Osteoblast (primary cell): ENCODE measurements at places on chromosomes 4 and X. TPM values are rescaled to one million over a fixed set of nuclear protein-coding genes. Genes with fewer than 3 reads are reported as not detected.

The LETM1 gene
- 68.4 and 75.3 TPM in 2 replicates for total RNA-seq

The MAMLD1 gene
- 2.7 and 3.3 TPM in 2 replicates for total RNA-seq

The GAGE12E gene
- total RNA-seq: not detected in 2 replicates

The LONRF3 gene
- 0.36 and 0.59 TPM in 2 replicates for total RNA-seq

The EXOC1L gene
- not detected in 2 replicates for total RNA-seq

The GUF1 gene
- 14.1 and 18.5 TPM in 2 replicates for total RNA-seq

The SASH3 gene
- not detected in 2 replicates for total RNA-seq

The SPATA18 gene
- 30.8 and 41.3 TPM in 2 replicates for total RNA-seq

The SSX3 gene
- not detected in 2 replicates for total RNA-seq

The AMOT gene
- total RNA-seq: 3.2 and 5.1 TPM in 2 replicates

The MAOA gene
- 4.1 and 5.8 TPM in 2 replicates for total RNA-seq

The SRD5A3 gene
- total RNA-seq: 10.6 and 13.0 TPM in 2 replicates

The CFAP299 gene
- 1.5 and 2.5 TPM in 2 replicates for total RNA-seq

- no peak overlapping the region for H3K27ac ChIP-seq
- peaks cover 16% of the 10 kb centered on the region for H3K27me3 ChIP-seq
- no peak overlapping the region for H3K4me3 ChIP-seq
- no peak for DNase-seq
- no peaks in the 10 kb centered on the region for H3K36me3 ChIP-seq
- no peaks in the 10 kb centered on the region for H3K4me1 ChIP-seq
Measured at GRCh38 chrX:118983513-118983912, 9.1 kb downstream of the LONRF3 start.

GRCh38 chr4:135267148-135267865, 1065.7 kb upstream of the PABPC4L start:
- no peaks in the 10 kb centered on the region for H3K27me3 ChIP-seq
- H3K4me3 ChIP-seq: no peak overlapping the region
- no peaks in the 10 kb centered on the region for H3K36me3 ChIP-seq
- DNase-seq: no peak
- H3K27ac ChIP-seq: no peak overlapping the region

- H3K27ac ChIP-seq: no peak overlapping the region
- no peak overlapping the region for H3K4me3 ChIP-seq
- no peaks in the 10 kb centered on the region for H3K4me1 ChIP-seq
- H3K27me3 ChIP-seq: no peaks in the 10 kb centered on the region
Measured at GRCh38 chrX:130645955-130646583, 244.3 kb downstream of the RBMX2 start.

DNA sequence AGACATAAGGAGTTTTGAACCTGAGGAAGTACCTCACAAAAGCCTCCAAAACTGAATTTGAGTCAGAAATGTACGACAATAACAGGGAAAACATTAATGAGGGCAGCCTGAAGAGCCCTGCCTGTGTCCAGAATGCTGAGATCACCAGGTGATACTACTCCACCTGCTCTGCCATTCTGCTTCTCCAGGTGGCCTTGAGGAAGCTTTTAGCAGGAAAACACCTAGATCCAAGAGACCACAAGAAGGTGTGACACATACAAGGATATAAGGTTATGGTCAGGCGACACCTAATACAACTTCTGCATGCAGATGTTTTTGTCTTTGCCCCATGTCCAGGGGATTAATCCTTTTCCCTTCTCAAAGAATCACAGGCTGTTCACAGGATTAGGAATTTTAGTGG, 15.3 kb downstream of the SOWAHB start:
- H3K4me1 ChIP-seq: no peaks in the 10 kb centered on the region
- no peak overlapping the region for H3K27ac ChIP-seq
- no peaks in the 10 kb centered on the region for H3K36me3 ChIP-seq
- H3K27me3 ChIP-seq: no peaks in the 10 kb centered on the region
- no peak overlapping the region for H3K4me3 ChIP-seq

DNA sequence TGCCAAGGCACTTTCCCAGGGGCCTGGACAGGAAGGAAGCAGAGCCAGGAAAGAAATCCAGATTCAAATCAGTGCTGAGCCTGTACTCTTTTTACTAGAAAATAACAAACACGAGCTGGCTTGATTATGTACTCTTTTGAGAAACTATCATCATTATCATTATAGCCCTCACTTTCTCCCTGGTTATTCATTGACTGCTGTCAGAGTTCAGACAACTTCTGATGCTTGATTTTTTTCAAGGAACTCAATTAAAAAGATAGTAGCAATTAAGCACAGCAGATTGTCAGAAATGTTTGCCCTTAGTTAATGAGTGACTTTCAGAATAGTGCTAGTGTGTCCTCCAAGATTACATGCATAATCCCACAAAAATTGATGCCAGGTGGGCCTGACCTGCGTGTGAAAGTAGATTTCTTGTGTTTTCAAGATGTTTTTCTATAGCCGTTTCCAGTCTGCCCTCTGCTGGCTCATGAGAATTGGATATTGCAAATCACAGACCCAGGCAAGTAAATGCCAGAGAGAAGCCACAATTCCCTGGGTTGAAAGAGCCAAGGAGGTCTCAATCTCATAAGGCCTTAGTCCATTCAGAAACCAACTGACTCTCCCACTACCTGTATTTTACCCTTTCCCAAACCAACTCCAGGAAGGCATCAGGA, 14.3 kb upstream of the PNPLA4 start:
- no peak for DNase-seq
- no peaks in the 10 kb centered on the region for H3K27me3 ChIP-seq
- H3K36me3 ChIP-seq: no peaks in the 10 kb centered on the region
- no peak overlapping the region for H3K4me3 ChIP-seq

DNA sequence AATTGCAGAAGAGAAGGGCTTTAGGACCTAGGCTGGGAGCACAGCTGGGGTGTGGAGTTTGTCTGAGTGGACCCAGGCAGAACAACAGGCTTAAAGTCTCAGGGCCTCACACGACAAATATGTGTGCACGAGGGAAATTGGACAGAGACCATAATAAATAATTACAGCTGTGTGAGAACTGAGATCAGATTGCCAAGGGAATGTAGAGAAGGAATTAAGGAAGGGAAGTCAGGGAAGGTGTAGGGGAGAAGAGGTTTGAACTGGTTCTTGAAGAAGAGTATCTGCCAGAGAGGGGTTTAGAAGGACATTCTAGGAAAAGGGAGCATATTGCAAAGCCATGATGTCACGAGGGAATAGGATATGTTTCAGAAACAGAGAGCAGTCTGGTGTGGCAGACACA, 120.7 kb upstream of the TSPAN5 start:
- no peak overlapping the region for H3K4me3 ChIP-seq
- H3K4me1 ChIP-seq: peaks cover 6% of the 10 kb centered on the region
- no peak overlapping the region for H3K27ac ChIP-seq
- DNase-seq: no peak

GRCh38 chr4:170497112-170497511, 407.4 kb upstream of the AADAT start:
- H3K27me3 ChIP-seq: no peaks in the 10 kb centered on the region
- DNase-seq: no peak
- H3K4me3 ChIP-seq: peak overlapping the region; percentile 42
- no peaks in the 10 kb centered on the region for H3K36me3 ChIP-seq
- no peak overlapping the region for H3K27ac ChIP-seq

GRCh38 chr4:16264798-16265197, 38.5 kb upstream of the TAPT1 start:
- H3K27ac ChIP-seq: no peak overlapping the region
- no peak overlapping the region for H3K4me3 ChIP-seq
- DNase-seq: no peak
- H3K36me3 ChIP-seq: no peaks in the 10 kb centered on the region
- no peaks in the 10 kb centered on the region for H3K27me3 ChIP-seq
- H3K4me1 ChIP-seq: peaks cover 10% of the 10 kb centered on the region

- H3K4me1 ChIP-seq: peaks cover 19% of the 10 kb centered on the region
- no peaks in the 10 kb centered on the region for H3K27me3 ChIP-seq
- peak; percentile 63 for DNase-seq
- H3K27ac ChIP-seq: peak overlapping the region; percentile 78
- H3K36me3 ChIP-seq: no peaks in the 10 kb centered on the region
Measured at GRCh38 chr4:25914670-25915352, 791 bp downstream of the SMIM20 start.

- H3K36me3 ChIP-seq: no peaks in the 10 kb centered on the region
- H3K27me3 ChIP-seq: peaks cover 3% of the 10 kb centered on the region
- H3K4me3 ChIP-seq: no peak overlapping the region
- no peak for DNase-seq
- no peaks in the 10 kb centered on the region for H3K4me1 ChIP-seq
Measured at GRCh38 chrX:110066488-110067225, 63.7 kb downstream of the TMEM164 start.

DNA sequence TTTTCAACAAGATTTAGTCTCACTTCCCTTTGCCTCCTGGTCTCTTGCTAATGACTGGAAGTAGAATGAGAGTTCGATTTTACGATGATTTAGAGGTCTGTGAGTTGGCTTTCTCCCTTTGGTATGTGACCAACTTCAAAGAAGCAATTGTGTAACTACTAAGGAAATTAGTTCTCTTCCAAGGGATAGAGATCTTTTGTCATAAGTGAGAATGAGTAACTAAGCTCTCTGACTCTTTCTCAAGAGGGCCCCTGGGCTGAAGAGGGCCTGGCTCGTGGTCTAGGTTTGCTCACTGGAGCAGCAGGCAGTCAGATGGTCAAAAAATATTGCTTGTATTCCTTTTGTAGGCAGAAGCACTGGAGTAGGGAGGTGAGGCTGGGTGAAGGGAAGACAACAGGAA, 176.3 kb downstream of the ENOX2 start:
- peaks cover 9% of the 10 kb centered on the region for H3K4me1 ChIP-seq
- no peak overlapping the region for H3K4me3 ChIP-seq
- no peak for DNase-seq
- H3K27me3 ChIP-seq: no peaks in the 10 kb centered on the region
- H3K36me3 ChIP-seq: no peaks in the 10 kb centered on the region

DNA sequence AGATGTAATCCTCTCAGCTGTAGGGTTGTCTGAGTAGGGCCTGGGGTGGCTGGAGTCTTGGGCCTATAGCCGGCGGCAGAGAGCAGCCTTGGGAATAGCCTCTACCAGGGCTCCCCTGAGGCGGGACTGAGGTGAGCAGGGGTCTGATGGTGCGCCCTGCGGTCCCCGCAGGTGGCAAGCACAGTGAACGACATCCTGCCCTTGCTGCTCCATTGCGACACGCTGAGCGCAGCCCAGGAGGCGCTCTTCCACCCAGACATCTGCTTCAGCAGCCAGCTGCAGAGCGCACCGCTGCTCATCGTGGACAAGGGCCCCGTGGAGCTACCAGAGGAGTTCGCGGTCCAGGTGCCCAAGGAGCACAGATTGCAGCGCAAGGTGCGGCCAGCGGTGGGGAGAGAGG, 317.0 kb downstream of the ADGRL3 start:
- no peaks in the 10 kb centered on the region for H3K4me1 ChIP-seq
- no peak for DNase-seq
- H3K4me3 ChIP-seq: no peak overlapping the region
- H3K27ac ChIP-seq: no peak overlapping the region
- no peaks in the 10 kb centered on the region for H3K36me3 ChIP-seq

DNA sequence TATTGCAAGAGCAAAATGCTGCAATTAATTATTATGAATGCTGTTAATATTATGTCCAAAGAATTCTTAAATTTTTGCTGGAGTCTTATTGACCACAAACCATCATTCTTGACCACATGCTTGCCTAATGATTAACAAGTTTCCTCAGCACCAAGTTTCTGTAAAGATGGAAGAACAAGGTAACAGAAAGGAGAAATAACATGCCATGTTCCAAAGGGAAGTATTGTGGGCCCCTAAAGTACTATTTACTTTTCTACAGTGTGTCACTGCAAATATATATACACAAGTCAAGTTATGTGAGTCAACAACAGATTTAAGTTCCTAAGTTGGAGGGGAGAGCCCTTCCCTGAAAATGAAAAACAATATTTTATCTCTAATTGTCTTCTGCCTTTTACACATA, 20.6 kb downstream of the FAM47E start:
- no peak for DNase-seq
- no peaks in the 10 kb centered on the region for H3K36me3 ChIP-seq
- peaks cover 21% of the 10 kb centered on the region for H3K27me3 ChIP-seq

GRCh38 chr4:1022051-1022738, 10.8 kb downstream of the FGFRL1 start:
- H3K27ac ChIP-seq: no peak overlapping the region
- H3K4me3 ChIP-seq: no peak overlapping the region
- H3K4me1 ChIP-seq: no peaks in the 10 kb centered on the region
- peaks cover 8% of the 10 kb centered on the region for H3K36me3 ChIP-seq

GRCh38 chr4:69727926-69728325, 32.5 kb downstream of the SULT1B1 start:
- no peak overlapping the region for H3K4me3 ChIP-seq
- no peaks in the 10 kb centered on the region for H3K27me3 ChIP-seq
- DNase-seq: no peak
- no peaks in the 10 kb centered on the region for H3K4me1 ChIP-seq
- H3K27ac ChIP-seq: no peak overlapping the region
- no peaks in the 10 kb centered on the region for H3K36me3 ChIP-seq
